ENCODE measurements at places on chromosomes 13 and 19. TPM values are rescaled to one million over a fixed set of nuclear protein-coding genes. Genes with fewer than 3 reads are reported as not detected.

MCF2L gene
- total RNA-seq, result 0.63 TPM

CDX2 gene
- 0.64 TPM for total RNA-seq

DENND1C gene
- 0.22 TPM for total RNA-seq

MAP3K10 gene
- total RNA-seq, result 12.7 TPM

NANOS3 gene
- total RNA-seq, result 2.1 TPM

KCNN4 gene
- 52.9 TPM for total RNA-seq

Measured in A549 treated with AZD2906 at 1 μM for 4 hours (cell line).